ENCODE measurements at places on chromosomes 2 and 18. TPM values are rescaled to one million over a fixed set of nuclear protein-coding genes. Genes with fewer than 3 reads are reported as not detected.

- no peak overlapping the region for H3K4me3 ChIP-seq
- H3K27ac ChIP-seq: no peak overlapping the region
- H3K4me1 ChIP-seq: peaks cover 5% of the 10 kb centered on the region
Measured at GRCh38 chr2:100130595-100131391, 11.6 kb downstream of the AFF3 start.

DNA sequence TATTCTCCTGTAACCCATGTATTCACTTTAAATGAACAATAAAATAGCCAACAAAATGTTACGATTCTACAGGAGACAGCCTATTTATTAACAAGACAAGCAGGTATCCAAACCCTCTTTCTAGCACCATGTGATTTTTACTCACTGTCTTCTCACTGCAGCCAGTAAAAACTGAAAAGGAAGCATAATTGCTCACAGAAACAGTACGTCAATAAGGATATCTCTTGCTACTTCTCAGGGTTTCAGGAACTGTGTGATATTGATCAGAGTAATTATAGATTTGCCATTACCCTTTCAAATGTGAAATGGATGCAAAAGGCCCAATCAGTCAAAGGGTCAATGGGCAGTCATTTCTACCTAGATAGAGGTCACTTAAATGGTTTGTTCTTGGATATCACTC, 1473.8 kb upstream of the DDX18 start:
- H3K36me3 ChIP-seq: no peaks in the 10 kb centered on the region
- H3K4me3 ChIP-seq: no peak overlapping the region
- no peak overlapping the region for H3K27ac ChIP-seq
- DNase-seq: no peak
- no peaks in the 10 kb centered on the region for H3K27me3 ChIP-seq

GRCh38 chr2:191782351-191782750, 64.5 kb downstream of the CAVIN2 start:
- H3K4me1 ChIP-seq: no peaks in the 10 kb centered on the region
- H3K27ac ChIP-seq: no peak overlapping the region
- DNase-seq: no peak
- H3K27me3 ChIP-seq: no peaks in the 10 kb centered on the region
- H3K36me3 ChIP-seq: no peaks in the 10 kb centered on the region

DNA sequence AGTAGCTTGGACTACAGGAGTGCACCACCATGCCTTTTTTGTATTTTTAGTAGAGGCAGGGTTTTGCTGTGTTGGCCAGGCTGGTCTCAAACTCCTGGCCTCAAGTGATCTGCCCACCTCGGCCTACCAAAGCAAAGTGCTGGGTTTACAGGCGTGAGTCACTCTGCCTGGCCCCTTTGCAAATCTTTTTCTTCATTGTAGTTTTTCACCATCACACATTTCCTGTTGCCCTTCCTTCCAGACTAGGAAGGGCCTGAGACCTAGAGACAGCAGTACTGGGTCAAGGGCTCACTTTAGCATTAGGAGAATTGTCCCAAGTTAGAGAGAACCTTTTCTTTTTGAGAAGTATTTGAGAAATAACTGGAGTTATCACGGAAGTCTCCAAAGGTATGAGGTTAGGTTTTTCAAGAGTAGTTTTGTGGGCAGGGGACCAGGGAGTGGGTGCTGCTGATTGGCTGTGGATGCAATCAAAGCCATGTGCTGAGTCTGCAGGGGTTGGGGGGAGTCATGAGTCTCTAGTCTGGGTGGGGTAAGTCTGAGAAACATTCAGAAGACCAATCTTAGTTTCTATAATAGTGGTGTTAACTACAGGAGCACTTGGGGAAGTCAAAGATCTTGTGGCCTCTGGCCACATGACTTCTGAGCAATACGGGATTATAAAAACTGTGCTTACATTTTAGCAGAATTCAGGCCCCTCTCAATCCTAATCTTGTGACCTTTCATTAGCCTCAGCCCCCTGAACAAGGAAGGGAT, 23.7 kb downstream of the B3GNT2 start:
- peaks cover 21% of the 10 kb centered on the region for H3K4me1 ChIP-seq
- peak overlapping the region; percentile 31 for H3K27ac ChIP-seq
- no peaks in the 10 kb centered on the region for H3K27me3 ChIP-seq

- no peaks in the 10 kb centered on the region for H3K27me3 ChIP-seq
- H3K36me3 ChIP-seq: peaks cover 10% of the 10 kb centered on the region
- peaks cover 78% of the 10 kb centered on the region for H3K4me1 ChIP-seq
- no peak overlapping the region for H3K4me3 ChIP-seq
- DNase-seq: no peak
Measured at GRCh38 chr2:235502336-235502735, 8.5 kb downstream of the AGAP1 start.

- no peaks in the 10 kb centered on the region for H3K36me3 ChIP-seq
- H3K4me3 ChIP-seq: no peak overlapping the region
- H3K27ac ChIP-seq: no peak overlapping the region
- H3K27me3 ChIP-seq: no peaks in the 10 kb centered on the region
- DNase-seq: no peak
Measured at GRCh38 chr2:176356251-176356650, 87.0 kb downstream of the MTX2 start.

GRCh38 chr18:62200121-62200914, 13.3 kb downstream of the RELCH start:
- peaks cover 12% of the 10 kb centered on the region for H3K4me1 ChIP-seq
- H3K36me3 ChIP-seq: peaks cover 1% of the 10 kb centered on the region
- H3K4me3 ChIP-seq: no peak overlapping the region
- no peaks in the 10 kb centered on the region for H3K27me3 ChIP-seq

The NTSR2 gene
- not detected for total RNA-seq

GRCh38 chr18:48836231-48836805, 114.4 kb downstream of the SMAD7 start:
- peaks cover 56% of the 10 kb centered on the region for H3K4me1 ChIP-seq
- H3K36me3 ChIP-seq: peaks cover 3% of the 10 kb centered on the region
- no peaks in the 10 kb centered on the region for H3K27me3 ChIP-seq
- H3K4me3 ChIP-seq: no peak overlapping the region

- no peaks in the 10 kb centered on the region for H3K27me3 ChIP-seq
- DNase-seq: no peak
- H3K27ac ChIP-seq: no peak overlapping the region
- H3K36me3 ChIP-seq: no peaks in the 10 kb centered on the region
- H3K4me3 ChIP-seq: no peak overlapping the region
Measured at GRCh38 chr18:42290318-42291307, 335.6 kb downstream of the PIK3C3 start.

DNA sequence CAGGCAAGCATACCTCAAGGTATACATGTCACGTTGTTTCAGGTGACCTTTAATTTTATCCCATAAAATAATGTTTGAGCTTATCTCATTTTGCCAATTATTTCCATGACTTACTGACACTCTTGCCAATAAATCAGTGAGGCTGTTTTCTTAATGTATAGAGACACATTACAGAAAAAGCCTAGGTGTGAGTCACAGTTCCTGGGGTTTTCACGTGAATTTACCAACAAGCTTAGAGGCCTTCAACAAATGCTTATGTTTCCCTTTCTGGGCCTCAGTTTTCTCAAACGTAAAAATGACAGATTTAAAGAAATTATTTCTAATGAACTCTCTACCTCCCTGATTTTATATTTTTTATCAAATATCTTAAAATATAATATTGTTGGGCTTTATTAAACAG, 517.5 kb upstream of the SPHKAP start:
- peaks cover 5% of the 10 kb centered on the region for H3K4me1 ChIP-seq
- no peaks in the 10 kb centered on the region for H3K36me3 ChIP-seq
- peaks cover under 1% of the 10 kb centered on the region for H3K27me3 ChIP-seq
- no peak overlapping the region for H3K27ac ChIP-seq

The CYP27A1 gene
- 6.5 TPM for total RNA-seq

All from type B pancreatic cell (in vitro differentiated cells).